K562 (cell line): ENCODE measurements at places on chromosomes 4 and X.
A peak's percentile ranks its signal among the peaks of the same experiment; 100 is the strongest.

GRCh38 chr4:185634066-185634652 lies 98.9 kb upstream of the PDLIM3 start:
- DNase-seq = peak; percentile 21

GRCh38 chr4:143189528-143189927 lies 4.8 kb downstream of the USP38 start:
- no peak for DNase-seq

GRCh38 chrX:154541896-154542722 lies 4.5 kb downstream of the G6PD start:
- DNase-seq = peak; percentile 85

DNA sequence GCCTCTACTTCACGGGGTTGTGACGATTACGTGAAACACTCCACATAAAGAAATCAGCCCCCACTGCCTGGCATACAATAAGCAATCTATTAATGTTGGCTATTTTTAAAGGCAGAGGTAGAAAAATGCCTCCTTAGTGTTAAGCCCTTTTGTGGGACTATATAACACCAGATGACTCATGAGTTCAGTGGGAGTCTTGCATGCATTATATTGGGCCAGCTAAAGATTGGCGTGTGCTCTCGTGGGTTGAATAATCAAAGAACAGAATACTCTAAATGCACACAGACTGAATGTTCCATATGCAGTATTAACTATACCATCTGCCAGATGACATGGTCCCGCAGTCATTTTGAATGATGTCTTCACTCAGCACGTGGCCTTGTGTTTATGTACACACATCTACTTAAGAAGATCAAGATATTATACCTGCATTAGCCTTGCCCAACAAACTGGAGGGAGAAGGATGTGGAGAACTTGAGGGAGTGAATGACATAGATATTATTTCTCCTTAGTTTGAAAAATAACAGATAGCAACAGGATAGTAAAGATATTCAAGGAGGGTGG lies 85.0 kb upstream of the MYOZ2 start:
- DNase-seq = no peak

GRCh38 chr4:176927664-176928063 lies 134.9 kb upstream of the VEGFC start:
- DNase-seq = no peak

- no peak for DNase-seq
Observed at GRCh38 chrX:44061968-44062614, 88.9 kb upstream of the NDP start.

- DNase-seq = no peak
Observed at GRCh38 chrX:24415921-24416320, 49.2 kb upstream of the PDK3 start.

DNA sequence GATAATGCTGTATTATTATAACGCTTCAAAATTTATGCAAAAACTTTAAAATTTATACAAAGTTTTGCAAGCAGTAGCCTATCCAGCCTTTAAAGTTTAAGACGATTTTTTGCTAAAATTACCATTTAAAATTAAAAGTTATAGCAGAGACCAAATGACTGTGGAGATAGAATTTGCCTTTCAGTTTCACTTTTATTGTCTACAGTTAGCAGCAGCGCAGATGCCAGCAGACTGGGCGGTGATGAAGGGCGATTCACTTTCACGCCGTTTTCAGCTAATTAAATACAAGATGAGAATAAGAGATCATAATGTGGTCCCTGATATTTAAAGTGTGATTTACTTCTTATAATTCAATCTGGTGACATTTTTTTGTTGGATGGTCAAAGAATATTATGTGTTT lies 1381.5 kb upstream of the ADGRL3 start:
- DNase-seq = no peak

DNA sequence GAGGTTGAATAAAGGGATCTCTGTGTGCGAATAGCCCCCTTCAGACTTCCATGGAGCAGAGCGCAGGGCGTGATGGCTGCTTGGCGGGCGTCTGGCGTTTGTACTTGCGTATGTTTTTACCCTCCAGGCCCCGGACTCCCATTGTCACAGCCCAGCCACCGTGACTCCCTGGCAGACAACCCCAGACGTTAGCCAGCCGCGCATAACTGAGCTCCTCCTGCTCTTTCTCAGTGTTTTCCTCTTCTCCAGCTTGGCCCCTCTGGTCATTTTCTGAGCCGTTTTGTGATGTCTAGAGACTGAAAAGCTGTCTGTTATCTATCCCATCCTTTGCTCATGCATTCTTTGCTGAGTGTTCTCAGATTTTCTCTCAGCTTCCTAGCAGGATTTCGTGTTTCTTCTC lies 54.3 kb downstream of the IGFBP7 start:
- no peak for DNase-seq

GRCh38 chr4:173318240-173318639 lies 15.9 kb downstream of the HMGB2 start:
- DNase-seq = no peak

DNA sequence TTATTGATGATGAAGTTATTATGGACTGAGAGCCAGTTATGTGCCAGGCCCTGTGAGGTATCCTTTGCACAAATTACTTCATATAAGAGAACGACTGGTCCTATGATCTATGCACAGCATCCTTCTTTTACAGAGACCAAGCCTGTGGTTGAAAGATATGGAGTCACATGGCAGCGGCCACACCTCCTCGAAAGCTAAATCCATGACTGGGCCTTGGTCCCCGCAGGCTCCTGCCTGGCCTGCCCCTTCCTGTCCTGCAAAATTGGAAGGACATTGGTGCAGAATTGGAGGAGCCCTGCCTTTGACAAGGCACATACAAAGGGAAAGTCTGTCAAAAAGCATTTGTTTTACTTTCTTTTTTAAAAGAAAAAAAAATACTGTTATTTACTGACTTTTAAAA lies 18.3 kb downstream of the SORBS2 start:
- DNase-seq = peak; percentile 7

GRCh38 chr4:5574386-5574785 lies 134.0 kb downstream of the EVC2 start:
- no peak for DNase-seq

- DNase-seq = no peak
Observed at GRCh38 chr4:59503731-59504130, 1696.4 kb upstream of the ADGRL3 start.

GRCh38 chr4:2245057-2245786 lies 3.3 kb upstream of the HAUS3 start:
- no peak for DNase-seq

GRCh38 chr4:175470131-175470530 lies 341.9 kb downstream of the GPM6A start:
- DNase-seq = no peak

- no peak for DNase-seq
Observed at GRCh38 chr4:17068392-17068791, 169.9 kb upstream of the LDB2 start.
